Muscle of arm (tissue), 14 donors: ENCODE measurements at places on chromosomes 11 and 22. TPM values are rescaled to one million over a fixed set of nuclear protein-coding genes. Genes with fewer than 3 reads are reported as not detected.

MPPED1 gene
- polyA plus RNA-seq, result 0.35 TPM

- DNase-seq, result no peak
Measured at GRCh38 chr11:46472662-46472994, 81.1 kb upstream of the CHRM4 start.

GRCh38 chr11:45901626-45902025, 5.4 kb downstream of the FREY1 start:
- no peak for DNase-seq

DNA sequence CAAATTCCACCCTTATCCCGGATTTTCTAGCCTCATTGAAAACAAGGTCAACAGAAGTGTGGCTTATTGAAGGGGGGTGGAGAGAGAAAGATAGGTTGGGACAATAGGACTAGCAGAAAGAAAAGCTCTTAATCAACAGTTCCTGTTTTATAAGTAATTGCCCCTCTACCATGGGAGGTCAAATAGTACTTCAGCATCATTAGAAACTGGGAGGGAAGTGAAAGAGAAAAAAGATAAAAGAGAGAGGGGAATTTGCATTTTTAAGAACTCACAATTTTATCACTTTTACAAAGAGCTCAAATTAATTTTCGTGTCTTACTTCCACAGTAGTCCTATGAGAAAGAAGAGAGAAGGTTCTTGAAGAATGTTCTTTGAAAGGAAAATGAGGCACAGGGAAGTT, 89.2 kb downstream of the AMOTL1 start:
- no peak for DNase-seq
